Nephron progenitor cell (in vitro differentiated cells): ENCODE measurements at places on chromosomes 16 and 17.

GRCh38 chr16:85240982-85241924 lies 129.0 kb upstream of the CIBAR2 start:
- DNase-seq = no peak

DNA sequence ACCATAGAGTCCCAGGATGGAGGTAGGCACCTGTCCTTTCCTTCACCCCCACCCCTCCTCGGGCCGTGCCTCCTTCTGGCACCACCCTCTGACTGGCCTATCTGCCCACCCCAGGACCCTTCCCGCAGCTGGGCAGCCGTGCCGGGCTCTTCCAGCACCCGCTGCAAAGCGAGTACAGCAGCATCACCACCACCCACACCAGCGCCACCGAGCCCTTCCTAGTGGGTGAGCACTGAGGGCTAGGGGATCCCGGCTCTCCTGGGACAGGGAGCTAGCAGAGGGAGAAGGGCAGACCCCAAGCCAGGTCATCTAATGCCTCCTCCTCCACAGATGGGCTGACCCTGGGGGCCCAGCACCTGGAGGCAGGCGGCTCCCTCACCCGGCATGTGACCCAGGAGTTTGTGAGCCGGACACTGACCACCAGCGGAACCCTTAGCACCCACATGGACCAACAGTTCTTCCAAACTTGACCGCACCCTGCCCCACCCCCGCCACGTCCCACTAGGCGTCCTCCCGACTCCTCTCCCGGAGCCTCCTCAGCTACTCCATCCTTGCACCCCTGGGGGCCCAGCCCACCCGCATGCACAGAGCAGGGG lies 7.8 kb downstream of the GALK1 start:
- no peak for DNase-seq

GRCh38 chr17:71084219-71084618 lies 914.9 kb downstream of the KCNJ2 start:
- DNase-seq = peak; percentile 57

DNA sequence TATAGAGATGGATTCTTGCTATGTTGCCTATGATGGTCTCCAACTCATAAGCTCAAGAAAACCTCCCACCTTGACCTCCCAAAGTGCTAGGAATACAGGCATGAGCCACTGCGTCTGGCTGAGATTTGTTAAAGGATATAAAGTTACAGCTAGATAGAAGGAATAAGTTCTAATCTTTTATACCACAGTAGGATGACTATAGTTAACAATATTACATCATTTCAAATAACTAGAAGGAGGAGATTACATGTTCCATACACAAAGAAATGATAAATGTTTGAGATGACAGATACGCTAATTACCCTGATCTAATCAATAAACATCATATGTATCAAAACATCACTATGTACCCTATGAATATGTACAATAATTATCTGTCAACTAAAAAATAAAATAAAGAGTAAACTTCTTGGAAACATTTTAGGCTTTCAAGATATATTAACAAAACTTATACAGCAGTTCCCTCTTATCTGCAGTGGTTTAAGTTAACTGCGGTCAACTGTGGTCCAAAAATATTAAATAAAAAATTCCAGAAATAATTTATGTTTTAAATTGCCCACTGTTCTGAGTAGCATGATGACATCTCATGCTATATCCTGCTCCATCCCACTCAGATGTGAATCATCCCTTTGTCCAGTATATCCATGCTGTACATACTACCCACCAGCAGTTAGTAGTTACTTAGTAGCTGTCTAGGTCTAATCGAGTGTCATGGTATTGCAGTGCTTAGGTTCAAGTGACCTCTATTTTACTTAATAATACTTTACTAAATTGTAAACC lies 129.2 kb upstream of the NACA2 start:
- no peak for DNase-seq

DNA sequence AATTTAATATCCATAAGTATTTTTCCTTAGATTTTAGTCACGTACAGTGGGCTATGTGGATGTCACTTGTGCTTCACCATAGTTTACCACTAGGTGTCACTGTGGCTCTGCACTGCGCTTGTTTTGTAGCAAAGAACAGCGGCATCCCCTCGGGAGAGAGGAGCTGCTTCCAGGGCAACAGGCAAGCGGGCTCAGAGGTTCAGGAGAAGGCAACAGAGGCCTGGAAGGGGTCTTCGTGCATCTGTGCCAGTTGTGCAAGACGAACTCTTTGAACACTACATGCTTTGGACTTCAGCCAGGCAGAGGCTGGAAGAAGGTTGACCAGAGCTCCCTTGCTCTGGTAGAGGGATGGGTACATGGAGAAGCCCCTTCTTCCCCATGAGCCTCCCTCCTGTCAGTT lies 20.6 kb downstream of the CYB561 start:
- peak; percentile 81 for DNase-seq

GRCh38 chr16:3716831-3717234 lies 491 bp downstream of the TRAP1 start:
- no peak for DNase-seq

DNA sequence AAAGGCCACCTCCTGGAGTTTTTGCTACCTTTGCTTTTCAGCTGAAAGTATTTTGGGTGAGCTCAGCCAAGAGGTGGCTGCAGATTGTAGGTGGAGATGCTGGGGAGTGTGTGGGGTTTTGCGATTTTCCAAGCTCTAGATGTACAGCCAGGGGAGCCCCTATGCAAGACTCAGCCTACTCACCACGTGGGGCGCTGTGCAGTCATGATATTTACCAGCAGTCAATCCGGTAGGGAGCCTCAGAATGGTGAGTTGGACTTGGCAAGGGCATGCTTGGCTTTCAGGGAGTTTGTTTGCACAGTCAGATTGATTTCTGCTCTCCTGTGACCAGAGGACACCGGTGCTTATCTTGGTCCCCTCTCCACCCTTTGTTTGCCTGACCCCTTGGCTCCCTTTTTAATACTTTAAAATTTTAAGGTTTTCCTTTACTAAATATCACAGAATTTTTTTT lies 175.3 kb downstream of the UTP18 start:
- DNase-seq = peak; percentile 62

DNA sequence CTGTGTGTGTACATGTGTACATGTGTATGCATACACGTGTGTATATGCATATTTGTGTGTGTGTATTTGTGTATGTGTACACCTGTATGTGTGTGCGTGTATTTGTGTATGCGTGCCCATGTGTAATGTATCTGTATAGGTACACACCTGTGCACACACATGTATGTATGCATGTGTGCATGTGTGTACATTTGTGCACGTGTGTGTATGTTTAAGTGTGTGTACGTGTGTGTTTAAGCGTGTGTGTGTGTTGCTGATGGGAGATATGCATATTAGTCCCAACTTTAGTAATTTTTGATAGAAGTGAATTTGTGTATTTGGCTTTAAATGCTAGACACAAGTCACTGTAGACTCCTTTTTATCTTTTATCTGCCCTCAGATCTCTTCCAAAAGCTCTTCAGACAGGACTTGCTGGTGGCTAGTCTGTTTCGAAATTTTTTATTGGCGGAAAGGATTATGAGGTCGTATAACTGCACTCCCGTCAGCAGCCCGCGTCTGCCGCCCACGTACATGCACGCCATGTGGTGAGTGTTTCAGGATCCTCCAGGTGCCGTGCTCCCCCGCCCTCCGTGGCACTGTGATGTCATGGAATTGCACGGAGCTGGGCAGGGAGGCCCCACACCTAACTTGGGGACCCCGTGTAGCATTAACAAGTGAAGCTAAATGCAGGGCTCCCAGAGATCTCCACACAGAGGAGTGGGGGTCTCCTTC lies 168.8 kb upstream of the CHMP6 start:
- no peak for DNase-seq

DNA sequence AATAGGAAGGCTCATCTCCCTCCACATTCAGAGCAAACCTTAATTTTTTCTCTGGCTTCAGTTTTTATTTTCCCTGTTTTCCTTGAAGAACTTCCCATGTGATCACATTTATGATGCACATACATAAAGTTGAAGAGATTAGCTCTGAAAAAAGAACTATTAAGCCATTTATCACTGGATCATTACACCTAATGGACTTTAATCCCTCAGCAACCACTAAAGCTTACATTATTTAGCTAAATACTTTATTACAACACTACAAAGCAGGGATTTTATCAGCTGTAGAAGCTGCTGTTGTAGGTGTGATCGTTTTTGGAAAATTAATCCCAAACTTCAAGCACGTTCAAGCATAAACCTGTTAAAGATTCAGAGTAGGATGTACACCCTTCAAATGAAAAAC lies 21.1 kb downstream of the SMYD4 start:
- no peak for DNase-seq

DNA sequence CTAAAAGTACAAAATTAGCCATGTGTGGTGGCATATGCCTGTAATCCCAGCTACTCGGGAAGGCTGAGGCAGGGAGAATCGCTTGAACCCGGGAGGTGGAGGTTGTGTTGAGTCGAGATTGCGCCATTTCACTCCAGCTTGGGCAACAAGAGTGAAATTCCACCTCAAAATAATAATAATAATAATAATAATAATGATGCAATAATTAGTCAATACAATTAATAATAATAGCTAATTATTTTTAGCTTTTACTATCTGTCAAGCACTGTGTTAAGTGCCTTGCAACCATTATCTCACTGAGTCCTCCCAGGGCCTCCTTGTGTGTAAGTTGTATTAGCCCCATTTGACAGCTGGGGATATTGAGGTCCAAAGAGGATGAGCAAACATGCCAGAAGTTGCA lies 14.3 kb upstream of the HS3ST3A1 start:
- DNase-seq = no peak

DNA sequence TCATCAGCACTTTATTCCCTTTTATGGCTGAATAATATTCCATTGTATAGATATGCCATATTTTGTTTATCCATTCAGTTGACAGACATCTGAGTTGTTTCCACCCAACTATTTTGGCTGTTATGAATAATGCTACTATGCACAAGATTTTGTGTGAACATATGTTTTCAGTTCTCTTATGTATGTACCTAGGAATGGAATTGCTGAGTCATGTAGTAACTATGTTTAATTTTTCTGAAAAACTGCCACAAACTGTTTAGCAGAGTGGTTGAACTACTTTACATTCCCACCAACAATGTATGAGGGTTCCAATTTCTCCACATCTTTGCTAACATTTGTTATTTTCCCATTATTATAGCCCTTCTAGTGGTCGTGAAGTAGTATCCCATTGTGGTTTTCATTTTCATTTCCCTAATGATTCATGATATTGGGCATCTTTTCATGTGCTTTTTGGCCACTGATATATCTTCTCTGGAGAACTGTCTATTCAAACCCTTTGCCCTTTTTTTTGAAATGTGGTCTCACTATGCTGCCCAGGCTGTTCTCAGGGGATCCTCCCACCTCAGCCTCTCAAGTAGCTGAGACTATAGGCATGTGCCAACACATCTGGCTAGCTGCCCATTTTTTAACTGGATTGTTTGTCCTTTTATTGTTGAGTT lies 26.3 kb downstream of the SMURF2 start:
- DNase-seq = no peak

DNA sequence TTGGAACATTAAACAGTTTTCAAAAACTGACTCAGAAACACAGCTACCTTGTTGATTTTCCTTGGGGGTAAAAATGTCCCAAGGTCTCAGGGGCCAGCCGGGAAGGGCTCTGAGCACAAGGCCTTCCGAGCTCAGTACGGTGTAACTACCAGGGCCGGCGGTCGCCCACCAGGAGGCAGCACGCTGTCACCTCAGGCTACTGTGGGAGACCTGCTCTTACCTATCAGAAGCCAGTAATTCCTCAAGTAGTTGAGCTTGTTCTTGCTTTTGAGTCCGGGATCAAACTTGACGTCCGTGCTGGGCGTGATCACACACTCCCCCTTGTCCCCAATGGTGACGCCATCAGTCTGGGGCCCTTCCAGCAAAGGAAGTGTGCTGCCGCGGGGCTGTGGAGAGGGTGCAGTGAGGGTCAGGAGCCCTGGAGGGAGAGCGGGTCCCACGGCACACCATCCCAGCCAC lies 43.4 kb upstream of the ICAM2 start:
- DNase-seq = peak; percentile 75

DNA sequence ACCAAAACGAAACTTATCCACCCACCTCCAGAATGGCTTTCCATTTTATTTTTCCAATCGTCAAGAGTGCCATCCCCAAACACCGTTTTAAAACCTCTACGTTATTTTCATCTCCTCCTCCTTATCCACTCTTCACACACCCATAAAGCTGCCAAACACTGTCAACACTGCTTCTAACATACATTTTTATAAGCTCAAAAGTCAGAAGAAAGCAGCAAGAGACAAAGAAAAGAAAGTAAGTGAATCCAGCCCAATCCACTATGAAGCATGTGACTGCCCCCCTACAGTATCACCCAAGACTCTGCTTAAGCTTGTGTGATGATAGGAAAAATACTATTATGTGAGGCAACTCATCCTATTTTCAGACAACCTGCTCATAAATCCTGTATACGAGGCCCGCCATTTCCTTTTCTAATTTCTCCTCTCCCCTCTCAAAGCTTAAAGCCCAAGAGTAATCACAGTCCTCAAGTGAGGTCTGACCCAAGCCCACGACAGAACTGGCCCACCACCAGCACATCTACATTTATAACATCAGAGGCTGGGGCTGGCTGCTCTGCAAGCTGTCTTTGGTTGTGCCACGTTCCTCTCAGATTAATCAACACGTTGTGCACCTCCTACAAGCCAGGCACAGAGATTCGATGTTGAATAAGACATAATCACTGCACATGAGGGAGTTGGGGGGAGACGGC lies 16.3 kb downstream of the USP31 start:
- no peak for DNase-seq

DNA sequence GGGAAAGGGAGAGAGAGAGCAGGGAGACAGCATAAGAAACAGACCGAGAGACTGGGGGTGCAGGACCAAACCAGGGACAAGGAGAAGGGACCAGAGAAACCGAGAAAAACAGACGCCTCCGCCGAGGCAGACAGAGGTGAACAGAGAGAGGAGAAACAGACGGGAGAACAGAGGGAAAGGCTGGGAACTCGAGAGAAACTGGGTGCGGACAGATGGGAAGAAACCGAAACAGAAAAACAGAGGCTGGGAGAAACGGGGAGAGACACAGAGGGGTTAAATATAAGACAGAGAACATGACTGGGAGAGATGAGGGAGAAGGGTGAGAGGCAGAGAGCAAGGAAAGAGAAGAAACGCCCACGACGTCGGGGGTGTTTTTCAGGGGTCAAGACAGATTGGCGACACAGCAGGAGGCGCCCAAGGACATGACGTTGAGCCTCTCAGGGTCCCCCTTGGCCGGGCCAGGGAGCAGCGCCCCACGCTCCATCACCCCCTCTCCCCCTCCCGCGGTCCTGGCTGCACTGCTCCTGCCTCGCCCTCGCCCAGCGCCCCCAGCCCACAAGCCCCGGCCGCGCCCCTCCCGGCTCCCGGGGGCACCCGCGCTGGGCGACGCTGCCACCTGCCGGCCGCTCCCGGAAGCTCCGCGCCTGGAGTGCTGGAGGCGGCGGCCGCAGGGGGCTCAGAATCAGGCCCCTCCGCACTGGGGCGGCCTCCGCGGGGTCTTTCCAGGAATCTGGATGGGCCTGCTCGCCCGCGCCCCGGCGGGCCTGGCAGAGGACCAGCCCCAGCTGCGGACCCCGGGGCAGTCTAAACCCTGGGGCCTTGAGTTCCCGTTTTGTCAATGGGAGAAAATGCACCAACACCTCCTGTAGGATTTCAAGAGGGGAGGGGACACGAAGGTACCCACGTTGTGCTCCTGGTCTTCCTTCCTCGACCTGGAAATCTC lies 1.3 kb upstream of the TMEM92 start:
- DNase-seq = peak; percentile 93
